ENCODE measurements at places on chromosomes 4 and X.

GRCh38 chrX:38341442-38341841 is 11.0 kb upstream of the OTC start:
- DNase-seq = no peak

- no peak for DNase-seq
Measured at GRCh38 chr4:33477715-33478114, 2757.5 kb downstream of the PCDH7 start.

- no peak for DNase-seq
Measured at GRCh38 chr4:117908306-117909207, 125.7 kb upstream of the NDST3 start.

- DNase-seq = no peak
Measured at GRCh38 chr4:186078981-186079638, 10.2 kb downstream of the TLR3 start.

- no peak for DNase-seq
Measured at GRCh38 chr4:77599378-77599777, 6.2 kb upstream of the CXCL13 start.

DNA sequence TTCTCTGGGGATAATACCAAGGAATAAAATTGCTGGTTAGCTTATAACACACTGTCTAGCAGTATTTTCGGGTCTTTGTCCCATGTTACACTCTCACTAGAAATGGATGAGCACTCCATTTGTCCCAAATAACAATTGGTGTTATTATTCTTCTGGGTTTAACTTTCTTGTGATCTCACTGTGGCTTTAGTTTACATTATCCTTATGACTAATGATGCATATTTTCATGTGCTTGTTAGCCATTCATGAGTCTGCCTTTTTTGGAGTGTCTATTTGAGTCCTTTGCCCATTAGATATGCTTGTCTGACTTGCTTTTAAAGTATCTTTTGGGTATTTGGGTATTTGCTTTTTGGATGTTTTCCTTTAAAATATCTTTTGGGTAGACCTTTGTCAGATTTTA is 372.9 kb upstream of the TENM3 start:
- DNase-seq = no peak

- no peak for DNase-seq
Measured at GRCh38 chr4:38036548-38036947, 76.3 kb downstream of the PTTG2 start.

DNA sequence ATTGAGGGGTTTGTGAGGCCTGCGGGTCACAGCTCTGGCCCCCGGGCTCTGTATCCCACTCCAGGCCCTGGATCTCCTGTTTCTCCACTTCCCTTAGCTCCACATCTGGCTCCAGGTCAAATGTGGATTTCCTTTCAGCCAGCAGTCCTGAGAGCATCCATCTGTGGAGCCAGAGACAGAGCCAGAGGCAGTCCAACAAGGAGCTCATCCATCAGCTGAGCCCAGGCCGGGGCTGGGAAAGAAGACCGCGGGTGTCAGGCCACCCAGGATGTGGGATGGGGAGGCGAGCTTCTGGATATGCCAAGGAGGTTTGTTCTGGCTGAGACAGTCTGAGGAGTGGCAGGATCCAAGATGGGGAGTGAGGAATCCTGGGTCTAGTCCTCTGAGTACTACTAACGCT is 91.7 kb downstream of the EFNB1 start:
- DNase-seq = no peak

- no peak for DNase-seq
Measured at GRCh38 chrX:1464041-1464970, 11.6 kb upstream of the ASMTL start.

GRCh38 chr4:155532373-155533085 is 134.1 kb upstream of the GUCY1A1 start:
- no peak for DNase-seq

GRCh38 chrX:117995378-117995777 is 121.2 kb downstream of the KLHL13 start:
- DNase-seq = no peak

GRCh38 chr4:76712564-76712963 is 185.4 kb downstream of the SOWAHB start:
- no peak for DNase-seq

- no peak for DNase-seq
Measured at GRCh38 chr4:52102587-52102986, 51.5 kb downstream of the SPATA18 start.

GRCh38 chr4:165383591-165384073 is 4.8 kb downstream of the CPE start:
- DNase-seq = no peak

DNA sequence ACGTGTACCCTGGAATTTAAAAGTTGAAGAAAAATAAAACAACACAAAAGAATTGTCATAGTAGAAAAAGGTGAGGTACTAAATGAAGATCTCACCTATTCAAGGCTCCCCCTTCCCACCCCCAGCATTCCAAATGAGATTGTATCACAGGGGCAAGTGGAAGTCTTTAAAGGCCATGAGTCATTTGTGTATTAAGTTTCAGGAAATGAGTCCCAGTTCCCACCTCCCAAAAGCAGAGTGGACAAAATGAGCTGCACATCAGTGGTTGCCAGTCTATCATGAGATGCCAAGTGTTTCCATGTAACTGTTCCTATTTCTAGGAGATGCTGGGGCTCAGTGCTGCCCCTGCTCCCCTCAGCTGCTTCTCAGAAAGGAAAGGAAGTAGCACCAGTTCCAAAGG is 20.1 kb downstream of the ARHGEF9 start:
- no peak for DNase-seq

- DNase-seq = no peak
Measured at GRCh38 chr4:98586291-98586961, 72.0 kb downstream of the TSPAN5 start.

GRCh38 chrX:69182818-69183380 is 17.6 kb upstream of the PJA1 start:
- no peak for DNase-seq

GRCh38 chr4:159910721-159911120 is 807.8 kb downstream of the RAPGEF2 start:
- no peak for DNase-seq

- no peak for DNase-seq
Measured at GRCh38 chr4:89995006-89995405, 100.4 kb downstream of the MMRN1 start.

- DNase-seq = no peak
Measured at GRCh38 chrX:66015152-66015831, 24.6 kb downstream of the VSIG4 start.

Data from activated CD4-positive, CD25-positive, alpha-beta regulatory T cell (primary cell).